Activated naive CD4-positive, alpha-beta T cell treated with Interleukin-2 at 50 U/mL for 16 hours (primary cell): ENCODE measurements at places on chromosomes 6 and 20.

DNA sequence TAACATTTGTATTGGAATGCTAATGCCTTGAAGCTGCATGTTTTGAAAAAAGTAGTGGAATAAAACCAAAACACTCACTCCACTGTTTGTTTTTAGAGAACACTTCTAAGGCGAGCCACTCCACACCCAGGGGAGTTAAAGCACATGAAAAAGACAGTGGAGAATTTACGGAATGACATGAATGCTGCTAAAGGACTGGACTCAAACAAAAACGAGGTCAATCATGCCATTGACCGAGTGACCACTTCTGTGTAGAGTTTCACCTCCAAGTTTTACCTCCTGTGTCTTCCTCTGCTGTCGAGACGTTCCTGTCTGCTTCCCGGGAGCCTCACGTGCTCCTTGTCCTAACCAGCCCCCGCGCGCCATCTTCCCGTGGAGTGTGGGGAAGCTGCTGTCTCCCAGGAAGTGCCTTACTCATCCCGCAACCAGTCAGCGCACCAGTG, 127.8 kb downstream of the LRRC1 start:
- no peak for DNase-seq

GRCh38 chr6:120584111-120584760, 750.0 kb downstream of the TBC1D32 start:
- DNase-seq: no peak

DNA sequence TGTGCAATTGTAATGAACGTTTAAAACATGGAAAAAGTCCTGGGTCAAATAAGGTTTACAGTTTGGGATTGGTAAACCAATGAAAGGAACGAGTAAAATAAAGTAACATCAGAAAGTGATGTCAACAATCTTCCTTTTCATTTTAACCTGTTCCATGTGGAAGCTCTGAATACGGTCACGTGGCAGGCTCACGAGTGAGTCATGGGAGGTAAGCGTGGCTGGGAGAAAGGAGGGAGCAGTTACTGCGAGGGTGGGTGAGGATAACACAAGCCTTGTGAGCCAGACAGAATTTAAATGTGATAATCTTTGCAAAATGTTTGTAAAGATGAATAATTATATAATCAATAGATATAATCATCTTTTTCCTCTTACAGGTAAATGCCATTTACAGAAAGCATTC, 171.3 kb upstream of the HDAC2 start:
- no peak for DNase-seq

GRCh38 chr6:169109411-169110220, 144.0 kb downstream of the THBS2 start:
- DNase-seq: no peak

DNA sequence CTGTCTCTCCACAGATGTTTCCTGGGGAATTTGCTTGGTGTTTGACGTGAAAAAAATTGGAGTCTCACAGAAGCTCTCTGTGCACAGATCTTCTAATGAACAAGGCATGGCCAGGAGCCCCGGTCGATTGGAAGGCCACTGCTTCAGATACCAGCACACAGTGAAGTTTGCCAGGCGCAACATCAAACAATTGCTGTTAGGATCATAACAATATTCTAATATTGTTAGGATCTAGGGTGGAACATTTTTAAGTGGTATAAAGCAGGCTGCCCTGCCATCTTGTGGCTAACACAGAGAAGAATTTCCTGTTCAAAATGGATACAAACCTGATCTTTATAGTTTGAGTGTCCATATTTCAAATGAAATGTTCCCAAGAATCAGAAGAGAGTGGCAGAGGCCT, 64.1 kb downstream of the C6orf118 start:
- DNase-seq: no peak

GRCh38 chr6:105680131-105680530, 277.2 kb upstream of the PREP start:
- DNase-seq: no peak

GRCh38 chr20:34915749-34916455, 39.5 kb downstream of the ACSS2 start:
- DNase-seq: no peak

- no peak for DNase-seq
These were observed 303.9 kb upstream of the SGK1 start for GRCh38 chr6:134621858-134622257.

DNA sequence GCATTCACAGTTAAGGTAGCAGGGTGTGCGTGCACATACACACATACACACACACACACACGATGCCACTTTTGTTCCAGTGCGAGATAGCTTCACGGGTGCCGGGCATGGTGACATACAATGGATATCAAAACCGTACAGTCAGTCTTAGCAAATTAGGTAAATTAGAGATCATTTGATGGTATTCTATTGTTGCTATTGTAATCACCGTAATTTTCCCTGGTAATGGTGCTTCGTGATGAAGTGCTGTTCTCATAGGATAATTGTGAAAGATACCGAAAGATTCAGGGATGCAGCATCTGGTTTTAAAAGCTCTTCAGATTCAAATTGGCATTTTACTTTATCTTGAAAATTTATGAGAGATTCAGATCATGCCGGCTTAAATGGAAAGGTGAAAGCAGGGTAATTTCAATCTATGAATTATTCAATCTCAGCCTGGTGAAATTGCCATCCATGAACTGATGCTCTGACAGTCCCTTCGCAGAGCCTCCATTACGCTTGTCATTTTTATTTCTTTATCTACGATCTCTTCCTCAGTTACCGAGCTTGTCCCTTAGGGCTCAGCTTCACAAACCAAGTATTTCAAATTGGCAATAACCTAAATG, 71.3 kb upstream of the SOX4 start:
- no peak for DNase-seq

DNA sequence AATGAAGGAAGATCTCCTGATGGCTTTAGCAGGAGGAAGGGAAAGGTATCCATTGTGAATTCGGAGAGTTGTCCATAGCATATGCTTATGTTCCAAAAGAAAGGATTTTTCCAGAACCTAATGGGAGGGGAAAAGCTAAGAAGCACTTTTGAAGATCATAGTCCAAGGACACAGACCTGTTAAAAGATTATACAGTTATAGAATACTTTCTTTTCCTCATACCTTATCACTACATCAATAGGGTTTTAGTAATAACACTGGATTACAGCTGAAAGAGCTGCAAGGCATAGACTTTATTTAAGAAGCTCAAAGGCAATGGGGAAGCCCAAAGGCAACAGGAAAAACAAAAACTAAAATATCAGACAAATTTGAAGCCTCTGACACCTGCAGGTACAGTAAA, 39.8 kb upstream of the SLC24A3 start:
- DNase-seq: no peak

DNA sequence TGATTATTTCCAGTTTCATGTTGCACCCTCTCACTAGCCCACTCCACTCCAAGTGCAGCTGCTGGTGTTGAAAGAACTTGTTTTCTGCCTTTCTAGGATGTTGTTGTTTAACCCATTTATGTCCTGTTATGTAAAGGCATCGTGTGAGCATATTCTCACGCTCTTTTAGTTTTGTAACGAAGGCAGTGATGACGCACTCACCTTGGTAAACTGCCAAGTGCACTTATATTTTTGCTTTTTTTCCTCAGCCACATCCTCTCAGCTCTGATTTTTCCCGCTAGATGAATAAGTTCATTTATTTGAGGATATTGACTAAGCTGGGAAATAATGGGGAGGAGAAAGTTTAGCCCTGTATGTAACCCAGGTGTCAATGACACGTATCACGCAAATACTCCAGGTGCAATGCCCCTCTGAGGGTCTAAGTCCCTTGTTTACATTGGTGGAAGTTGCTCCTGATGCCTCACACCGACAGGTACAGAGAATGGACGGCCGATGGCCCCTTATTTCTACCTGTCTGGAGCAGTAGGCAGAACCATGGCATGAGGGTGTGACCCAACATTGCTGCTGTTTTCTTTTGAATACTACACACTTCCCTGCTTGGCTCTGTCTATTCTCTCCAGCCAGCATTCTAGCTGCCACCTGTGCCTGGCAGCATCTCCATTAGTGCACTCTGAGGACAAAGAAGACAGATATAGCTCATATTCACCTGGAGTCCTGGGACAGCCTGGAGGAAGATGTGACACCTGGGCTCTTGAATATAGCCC, 132.7 kb upstream of the SLC24A3 start:
- no peak for DNase-seq

- no peak for DNase-seq
These were observed 21.3 kb upstream of the DST start for GRCh38 chr6:56664029-56664428.

DNA sequence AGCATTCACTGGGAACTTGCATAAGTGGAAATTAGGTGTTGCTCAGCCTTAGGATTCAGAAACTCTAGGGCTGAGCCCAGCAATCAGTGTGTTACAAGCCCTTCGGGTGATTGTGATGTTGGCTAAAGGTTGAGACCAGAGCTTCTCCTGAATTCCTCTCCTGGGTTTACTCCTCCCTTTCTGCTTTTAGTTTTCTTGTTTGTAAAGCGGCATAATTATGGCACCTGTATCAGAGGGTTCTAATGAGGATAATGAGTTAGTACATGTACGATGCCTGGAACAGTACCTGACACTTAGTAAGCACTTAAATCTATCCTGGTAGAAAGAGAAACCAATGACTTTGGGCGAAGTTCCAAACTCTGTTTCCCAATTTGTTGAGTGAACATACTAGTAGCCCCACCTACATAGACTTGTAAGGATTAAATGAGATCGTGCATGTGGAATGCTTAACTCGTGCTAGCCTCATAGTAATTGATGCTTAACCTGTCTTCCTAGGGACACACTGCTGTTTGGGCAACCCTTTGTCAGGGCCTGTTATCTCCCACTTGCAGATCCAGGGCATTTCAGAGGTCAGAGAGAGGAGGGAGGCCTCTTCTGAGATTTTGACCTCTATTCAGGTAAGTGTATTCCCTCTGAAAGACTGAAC, 932 bp upstream of the EZR start:
- DNase-seq: no peak

GRCh38 chr20:49167811-49168507, 20.2 kb downstream of the STAU1 start:
- no peak for DNase-seq

DNA sequence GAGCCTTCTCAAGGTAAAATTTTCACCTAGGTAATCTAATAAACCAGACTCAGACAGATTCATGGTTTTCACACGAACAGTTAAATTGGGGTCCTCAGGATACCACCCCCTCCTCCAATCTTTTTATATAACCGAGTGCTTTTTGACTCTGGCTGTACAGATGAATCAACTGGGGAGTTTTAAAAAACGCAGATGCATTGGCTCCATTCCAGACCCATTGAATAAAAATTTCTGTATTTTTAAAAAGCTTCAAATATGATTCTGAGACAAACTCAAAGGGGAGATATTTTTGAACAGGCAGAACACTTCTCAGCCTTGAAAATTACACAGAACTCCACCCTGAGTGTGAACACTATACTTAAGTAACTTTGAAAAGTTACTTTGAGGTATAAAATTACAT, 7.2 kb downstream of the UTRN start:
- no peak for DNase-seq

GRCh38 chr20:22575737-22576136, 8.6 kb downstream of the FOXA2 start:
- DNase-seq: no peak

DNA sequence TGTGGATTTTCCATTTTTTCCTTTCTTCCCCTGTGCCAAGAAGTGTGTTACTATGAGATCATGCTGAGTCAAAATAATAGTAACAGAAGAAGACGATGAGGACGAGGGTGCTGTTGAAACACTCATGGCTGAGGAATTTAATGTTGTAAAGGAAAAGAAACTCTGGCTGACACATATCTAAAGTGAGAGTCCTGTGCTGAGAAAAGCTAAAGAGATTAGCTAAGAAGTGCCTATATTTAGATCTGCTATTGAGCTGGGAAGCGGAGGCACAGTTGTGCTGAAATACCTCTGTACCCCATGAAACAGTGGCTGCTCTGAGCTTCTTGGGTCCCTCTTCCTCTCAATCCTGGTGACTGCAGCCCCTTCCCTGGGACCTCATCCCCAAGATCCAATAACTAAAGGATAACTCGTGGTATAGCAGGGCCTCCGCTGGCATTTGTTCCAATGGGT, 1.1 kb upstream of the SYTL3 start:
- peak; percentile 32 for DNase-seq

- no peak for DNase-seq
These were observed 89.9 kb upstream of the RALGAPA2 start for GRCh38 chr20:20802328-20802727.

DNA sequence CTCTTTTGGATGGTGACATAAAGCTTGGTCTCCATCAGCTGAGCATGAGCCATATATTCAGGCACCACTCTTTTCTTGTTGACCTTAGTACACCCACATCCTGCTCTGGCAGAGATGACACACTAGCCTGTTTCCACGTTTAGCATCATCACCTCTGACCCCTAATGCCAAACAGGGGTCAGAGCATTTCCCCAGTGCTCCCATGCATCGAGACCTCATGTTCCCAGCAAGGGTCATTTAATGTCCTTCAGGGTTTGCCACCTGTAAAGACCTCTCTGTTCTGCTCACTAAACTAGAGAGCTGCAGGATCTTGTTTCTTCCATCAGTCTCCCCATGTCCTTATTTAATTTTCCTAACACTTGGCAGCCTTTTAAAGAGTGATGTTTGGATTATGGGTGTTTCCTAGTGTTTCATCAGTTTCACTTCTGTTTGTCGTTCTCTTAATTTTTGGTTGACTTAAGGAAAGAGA, 97.5 kb downstream of the AIG1 start:
- DNase-seq: no peak

- no peak for DNase-seq
These were observed 91.5 kb downstream of the RIMS1 start for GRCh38 chr6:71977884-71978283.

DNA sequence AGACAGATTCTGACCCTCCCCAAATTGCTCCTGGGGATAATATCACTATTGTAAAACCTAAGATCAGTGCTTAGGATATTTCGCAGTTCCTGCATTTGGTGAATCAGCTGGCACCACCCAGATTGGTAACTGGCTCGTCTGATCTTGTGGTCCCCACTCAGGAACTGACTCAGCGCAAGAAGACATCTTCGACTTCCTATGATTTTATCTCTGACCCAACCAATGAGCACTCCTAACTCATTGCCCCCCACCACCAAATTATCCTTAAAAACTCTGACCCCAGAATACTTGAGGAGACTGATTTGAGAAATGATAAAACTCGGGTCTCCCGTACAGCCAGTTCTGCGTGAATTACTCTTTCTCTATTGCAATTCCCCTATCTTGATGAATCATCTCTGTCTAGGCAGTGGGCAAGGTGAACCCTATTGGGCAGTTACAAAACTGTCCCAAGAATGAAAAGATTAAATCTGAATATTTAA, 55.7 kb upstream of the PRND start:
- peak; percentile 61 for DNase-seq

DNA sequence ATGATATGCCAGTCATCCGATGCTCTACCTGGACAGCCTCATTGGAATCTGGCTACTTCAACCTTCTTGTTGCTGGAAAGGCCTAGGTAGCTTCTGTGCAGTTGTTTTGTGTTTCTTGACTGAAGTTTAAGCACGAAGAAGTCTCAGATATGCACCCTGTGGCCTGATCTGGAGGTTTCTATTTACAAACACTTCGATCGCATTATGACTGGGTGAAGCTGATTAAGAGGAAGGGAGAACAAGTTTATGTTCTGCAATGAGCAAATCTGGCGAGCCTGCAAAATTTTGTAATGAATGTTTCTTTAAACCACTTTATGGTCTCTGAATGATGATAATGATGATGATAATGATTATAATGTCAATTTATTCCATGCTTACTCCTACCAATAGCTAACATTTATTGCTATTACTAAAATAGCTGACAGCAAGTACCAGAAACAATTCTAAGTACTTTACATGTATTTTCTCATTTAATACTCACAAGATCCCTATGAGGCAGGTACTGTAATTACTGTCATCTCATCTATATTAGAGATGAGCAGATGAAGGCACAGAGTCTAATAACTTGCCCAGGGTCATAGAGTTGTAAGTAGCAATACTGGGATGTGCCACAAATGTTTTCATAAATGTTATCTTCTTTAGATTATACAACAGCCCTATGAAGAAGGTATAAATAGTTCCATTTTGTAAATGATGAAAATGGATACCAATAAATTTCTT, 126.1 kb upstream of the UST start:
- no peak for DNase-seq
